ENCODE measurements at places on chromosomes 13 and 19.

GRCh38 chr19:10836479-10837330 lies 693 bp upstream of the TMED1 start:
- DNase-seq = peak; percentile 92

DNA sequence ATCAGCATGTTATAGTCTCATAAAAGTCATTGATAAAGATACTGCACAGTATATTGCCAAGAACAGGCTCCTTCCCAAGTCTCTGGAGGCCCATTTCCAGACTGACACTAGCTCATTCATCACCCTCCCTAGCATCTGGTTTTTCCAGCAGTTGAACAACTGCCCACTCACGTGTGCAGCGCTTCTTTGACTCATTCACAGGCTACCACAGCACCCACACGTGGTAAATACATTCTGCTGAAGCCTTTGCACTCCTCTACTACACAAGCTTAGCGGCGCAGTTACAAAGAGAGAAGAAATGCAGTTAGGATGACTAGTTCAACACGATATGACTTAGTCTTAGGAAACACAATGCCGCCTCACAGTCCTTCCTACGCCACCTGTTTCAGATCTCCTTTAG lies 87.7 kb downstream of the DOCK9 start:
- DNase-seq = peak; percentile 86

DNA sequence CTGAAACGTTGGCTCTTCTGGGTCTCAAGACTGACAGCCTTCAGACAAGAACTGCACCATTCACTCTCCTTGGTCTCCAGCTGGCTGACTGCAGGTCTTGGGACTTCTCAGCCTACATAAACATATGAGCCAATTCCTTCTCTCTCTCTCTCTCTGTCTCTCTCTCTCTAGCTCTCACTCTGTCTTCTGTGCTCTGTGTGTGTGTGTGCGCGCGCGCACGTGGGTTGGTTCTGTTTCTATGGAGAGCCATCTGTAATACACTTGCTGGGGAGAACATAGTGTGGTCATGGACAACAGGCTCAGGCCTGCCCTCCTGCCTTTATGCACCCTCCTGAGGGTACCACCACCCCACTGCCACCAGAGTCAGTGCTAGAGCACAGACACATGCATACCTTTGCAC lies 13.7 kb upstream of the SERPINE3 start:
- DNase-seq = no peak

- no peak for DNase-seq
Measured at GRCh38 chr13:60617991-60618733, 221.1 kb downstream of the TDRD3 start.

GRCh38 chr13:32889986-32890565 lies 126.1 kb upstream of the KL start:
- no peak for DNase-seq

GRCh38 chr13:109113427-109113826 lies 484.0 kb downstream of the MYO16 start:
- DNase-seq = no peak

DNA sequence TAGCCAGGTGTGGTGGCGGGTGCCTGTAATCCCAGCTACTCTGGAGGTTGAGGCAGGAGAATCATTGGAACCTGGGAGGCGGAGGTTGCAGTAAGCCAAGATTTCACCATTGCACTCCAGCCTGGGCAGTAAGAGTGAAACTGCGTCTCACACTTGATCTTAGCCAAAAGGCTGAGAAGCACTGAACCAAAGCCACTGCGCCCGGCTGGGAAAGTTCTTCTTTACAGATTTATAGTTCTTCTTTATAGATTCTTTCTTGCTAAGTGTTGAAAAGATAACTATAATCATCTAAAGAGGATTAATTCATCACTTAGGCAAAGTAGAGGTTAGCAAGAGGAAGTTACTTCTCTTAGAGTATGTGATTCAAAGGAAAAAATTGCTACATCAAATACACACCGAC lies 11.1 kb downstream of the ZNF417 start:
- DNase-seq = no peak

DNA sequence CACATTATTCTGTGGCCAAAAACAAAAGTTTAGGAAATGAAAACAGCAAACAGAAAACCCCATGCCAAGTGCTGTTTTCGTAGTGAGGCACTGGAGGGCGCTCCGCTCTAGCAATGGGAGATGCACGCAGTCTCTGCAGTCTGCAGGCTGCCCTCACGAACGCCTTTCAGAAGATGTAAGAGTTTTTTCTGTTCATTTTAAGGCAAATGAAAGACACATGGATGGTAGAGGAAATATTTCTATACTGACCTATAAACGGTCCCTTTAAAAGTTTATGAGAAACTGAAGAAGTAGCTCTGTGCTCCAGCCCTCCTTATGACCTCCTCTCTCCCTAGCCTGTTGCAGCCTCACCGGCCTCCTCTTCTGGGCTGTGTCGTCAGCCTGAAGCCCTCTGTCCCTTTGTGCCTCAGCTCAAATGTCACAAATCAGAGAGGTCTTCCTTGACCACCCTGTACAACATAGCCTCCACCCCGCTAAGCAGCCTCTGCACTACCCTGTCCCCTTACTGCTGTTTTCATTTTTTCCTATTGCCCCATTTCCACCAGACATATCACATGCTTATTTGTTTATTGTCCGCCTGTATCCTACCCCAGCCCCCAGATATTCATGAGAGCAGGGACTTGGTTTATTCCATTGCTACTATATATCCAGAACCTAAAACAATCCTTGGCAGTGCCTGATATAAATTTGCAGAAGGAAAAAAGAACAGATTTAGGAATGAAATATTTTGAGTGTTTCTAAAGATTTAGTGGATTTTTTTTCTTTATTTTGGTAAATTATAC lies 116.4 kb downstream of the TM9SF2 start:
- DNase-seq = peak; percentile 46

DNA sequence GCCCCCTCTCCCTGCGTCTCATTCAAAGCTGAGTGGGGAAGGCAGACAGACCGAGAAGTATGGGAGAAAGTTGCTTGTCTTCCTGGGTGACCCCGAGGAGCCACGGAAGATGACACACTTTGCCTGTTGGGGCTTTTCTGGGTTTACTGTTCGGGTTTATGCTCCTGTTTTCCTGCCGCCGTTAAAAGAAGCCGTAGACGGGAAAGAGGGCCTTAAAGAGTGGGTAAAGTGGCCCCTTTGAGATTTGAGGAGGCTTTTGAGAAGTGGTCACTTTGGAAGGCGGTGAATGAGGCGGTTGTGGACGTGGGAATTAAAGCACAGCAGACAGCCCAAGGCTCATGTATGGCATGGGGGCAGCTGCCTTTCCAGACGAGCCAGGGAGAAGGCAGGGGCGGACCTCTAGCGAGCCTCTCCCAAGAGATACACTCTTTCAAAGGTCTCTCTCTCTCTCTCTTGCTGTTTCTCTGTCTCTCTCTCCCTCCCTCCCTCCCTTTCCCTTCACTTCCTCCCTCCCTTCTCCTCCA lies 493 bp upstream of the LHFPL6 start:
- peak; percentile 60 for DNase-seq
